ENCODE measurements at places on chromosomes 1 and 21.

DNA sequence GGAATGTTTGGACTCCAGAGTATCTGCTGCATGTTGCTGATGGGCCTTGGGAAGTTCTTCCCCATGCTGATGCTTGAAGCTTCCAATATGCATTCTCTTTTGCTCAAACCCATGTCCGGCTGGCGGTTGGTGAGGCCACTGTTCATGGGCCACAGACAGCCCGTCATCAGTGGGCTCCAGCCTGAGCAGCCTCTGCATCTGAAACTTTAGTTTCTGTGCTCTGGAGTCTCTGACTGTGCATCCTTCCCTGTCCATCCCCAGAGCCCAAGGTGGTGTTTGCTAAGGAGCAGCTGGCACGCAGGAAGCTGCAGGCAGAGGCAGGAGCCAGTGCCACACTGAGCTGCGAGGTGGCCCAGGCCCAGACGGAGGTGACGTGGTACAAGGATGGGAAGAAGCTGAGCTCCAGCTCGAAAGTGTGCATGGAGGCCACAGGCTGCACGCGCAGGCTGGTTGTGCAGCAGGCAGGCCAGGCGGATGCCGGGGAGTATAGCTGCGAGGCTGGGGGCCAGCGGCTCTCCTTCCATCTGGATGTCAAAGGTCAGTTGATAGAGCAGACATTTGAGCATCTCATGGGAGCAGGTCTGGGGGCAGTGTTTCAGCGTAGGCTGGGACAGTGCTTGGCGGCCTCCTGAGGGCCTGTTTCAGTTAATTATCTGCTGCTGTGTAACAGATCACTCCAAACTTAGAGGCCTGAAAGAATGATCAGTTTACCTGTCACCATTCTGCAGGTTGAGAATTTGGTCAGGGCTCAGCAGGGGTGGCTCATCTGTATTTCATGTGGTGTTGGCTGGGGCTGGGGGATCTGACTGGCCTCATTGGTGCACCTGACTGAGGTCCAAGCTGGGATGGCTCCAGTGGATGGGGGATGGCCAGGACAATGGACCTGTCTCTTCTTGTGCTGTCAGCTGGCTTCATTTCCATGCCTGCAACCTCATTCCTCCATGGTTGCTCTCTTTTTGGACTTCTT is 16.6 kb downstream of the OBSCN start:
- DNase-seq, result peak; percentile 11

DNA sequence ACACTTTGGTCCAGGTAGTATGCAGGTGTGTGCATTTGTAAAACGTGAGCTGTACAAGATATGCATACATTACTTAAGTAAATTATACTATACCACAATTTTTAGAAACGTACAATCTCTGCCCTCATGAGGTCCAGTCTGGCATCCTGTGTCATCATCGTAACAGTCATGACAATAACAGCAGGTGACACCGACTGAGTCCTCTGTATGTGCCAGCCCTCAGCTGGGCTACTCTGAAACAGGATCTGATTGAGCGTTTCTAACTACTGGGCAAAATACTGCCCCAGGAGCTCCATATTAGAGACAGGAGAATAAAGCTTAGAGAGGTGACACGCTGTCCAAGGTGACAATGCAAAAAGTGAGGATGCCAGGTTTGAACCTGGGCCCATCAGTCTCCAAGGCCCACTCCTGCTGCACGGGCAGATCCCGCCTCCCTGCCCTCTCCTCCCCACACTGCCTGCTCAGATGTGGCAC is 47.2 kb upstream of the ECE1 start:
- no peak for DNase-seq

GRCh38 chr1:177219554-177220458 is 49.0 kb downstream of the BRINP2 start:
- DNase-seq, result no peak

DNA sequence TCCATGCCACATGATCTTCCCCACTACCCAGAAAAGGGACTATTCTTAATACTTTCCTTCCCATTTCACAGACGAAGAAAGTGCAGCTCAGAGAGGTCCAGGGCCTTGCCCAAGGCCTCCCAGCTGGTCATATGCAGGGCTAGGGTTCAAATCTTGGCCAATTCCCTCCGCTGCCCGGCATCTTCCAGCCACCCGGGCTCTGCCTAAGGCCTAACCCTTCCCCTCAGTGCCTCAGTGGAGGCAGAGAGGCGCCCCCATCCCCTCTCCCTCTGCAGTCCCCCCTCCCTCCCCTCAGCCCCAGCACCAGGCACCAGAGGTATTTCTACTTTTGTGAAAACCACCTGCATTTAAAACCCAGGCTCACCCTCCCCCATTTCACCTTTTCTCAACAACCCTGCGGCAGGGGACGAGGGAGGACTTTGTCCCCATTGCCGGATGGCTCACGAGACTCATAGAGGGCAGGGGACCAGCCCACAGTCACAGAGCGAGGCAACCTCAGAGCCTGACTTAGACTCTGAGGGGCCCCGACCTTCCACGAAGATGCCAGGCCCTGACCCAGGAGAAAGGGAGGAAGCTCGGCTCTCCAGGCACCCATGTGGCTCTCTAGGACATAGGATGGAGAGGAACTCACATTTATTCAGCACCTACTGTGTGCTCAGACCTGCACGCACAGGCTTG is 12.3 kb downstream of the LAPTM5 start:
- DNase-seq, result no peak

GRCh38 chr1:101379950-101380349 is 143.1 kb downstream of the S1PR1 start:
- no peak for DNase-seq

DNA sequence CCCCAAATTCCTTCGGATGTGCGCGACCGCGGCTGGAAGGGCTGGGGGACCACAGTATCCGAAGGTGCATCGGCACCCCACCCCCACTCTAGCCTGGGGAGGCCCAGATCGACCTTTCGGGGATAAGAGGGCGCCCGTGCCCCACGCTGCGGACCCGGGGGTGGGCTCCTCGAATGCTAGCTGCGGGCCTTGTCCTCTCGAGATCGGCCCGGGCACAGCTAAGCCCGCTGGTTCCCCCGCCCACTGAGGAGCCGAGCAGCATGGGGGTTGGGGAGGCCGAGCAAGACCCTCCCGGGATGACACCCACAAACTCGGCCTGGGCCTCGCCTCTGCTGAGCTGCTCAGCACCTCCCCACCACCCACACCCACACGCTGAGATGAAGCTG is 653 bp upstream of the IFFO2 start:
- DNase-seq, result peak; percentile 46

DNA sequence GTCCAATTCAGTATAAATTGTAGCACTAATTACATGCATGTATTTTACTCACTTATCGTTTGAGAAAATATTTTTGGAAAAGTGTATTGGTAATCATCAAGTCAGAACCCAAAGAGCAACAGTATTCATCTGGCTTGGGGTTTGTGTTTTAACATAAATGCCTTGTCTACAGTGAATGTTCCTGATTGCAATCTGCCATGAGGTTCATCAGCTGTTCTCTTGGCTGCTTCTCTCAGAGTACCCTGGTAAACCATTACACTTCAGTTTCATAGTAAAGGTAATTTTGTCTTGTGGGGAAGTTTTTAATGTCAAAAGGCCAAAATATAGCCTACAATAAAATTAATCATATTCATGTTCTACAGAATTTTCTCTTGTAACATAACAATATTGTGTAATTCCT is 150.3 kb downstream of the IFI44 start:
- DNase-seq, result no peak

- DNase-seq, result no peak
These were observed 225.7 kb downstream of the SIPA1L2 start for GRCh38 chr1:232404227-232404626.

- no peak for DNase-seq
These were observed 322.7 kb upstream of the DUSP10 start for GRCh38 chr1:222064388-222065211.

GRCh38 chr1:173827611-173828010 is 2.9 kb upstream of the CENPL start:
- no peak for DNase-seq

GRCh38 chr1:53579221-53580008 is 120.2 kb downstream of the DMRTB1 start:
- no peak for DNase-seq

- peak; percentile 65 for DNase-seq
These were observed 29.7 kb downstream of the UBE2T start for GRCh38 chr1:202311875-202312635.

GRCh38 chr1:70227439-70227838 is 6.3 kb downstream of the SRSF11 start:
- DNase-seq, result no peak
